ENCODE measurements at places on chromosomes 12 and 14.

DNA sequence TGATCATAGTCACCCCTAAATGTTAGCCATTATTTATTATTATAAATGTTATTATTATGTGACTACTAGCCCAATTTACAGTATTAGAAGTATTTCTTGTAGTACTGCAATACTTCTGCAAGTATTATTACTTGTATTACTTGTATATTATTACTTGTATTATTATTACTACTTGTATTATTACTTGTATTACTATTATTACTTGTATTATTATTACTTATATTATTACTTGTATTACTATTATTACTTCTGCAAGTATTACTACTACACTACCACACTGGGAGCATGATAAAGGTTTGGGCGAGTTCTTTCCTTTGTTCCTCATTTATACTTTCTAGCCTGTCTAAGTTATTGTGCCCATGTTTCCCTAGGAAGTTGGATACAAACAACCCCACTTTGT is 67.9 kb downstream of the NOS1 start:
- no peak for DNase-seq

GRCh38 chr12:7137908-7138307 is 7.7 kb downstream of the CLSTN3 start:
- no peak for DNase-seq

DNA sequence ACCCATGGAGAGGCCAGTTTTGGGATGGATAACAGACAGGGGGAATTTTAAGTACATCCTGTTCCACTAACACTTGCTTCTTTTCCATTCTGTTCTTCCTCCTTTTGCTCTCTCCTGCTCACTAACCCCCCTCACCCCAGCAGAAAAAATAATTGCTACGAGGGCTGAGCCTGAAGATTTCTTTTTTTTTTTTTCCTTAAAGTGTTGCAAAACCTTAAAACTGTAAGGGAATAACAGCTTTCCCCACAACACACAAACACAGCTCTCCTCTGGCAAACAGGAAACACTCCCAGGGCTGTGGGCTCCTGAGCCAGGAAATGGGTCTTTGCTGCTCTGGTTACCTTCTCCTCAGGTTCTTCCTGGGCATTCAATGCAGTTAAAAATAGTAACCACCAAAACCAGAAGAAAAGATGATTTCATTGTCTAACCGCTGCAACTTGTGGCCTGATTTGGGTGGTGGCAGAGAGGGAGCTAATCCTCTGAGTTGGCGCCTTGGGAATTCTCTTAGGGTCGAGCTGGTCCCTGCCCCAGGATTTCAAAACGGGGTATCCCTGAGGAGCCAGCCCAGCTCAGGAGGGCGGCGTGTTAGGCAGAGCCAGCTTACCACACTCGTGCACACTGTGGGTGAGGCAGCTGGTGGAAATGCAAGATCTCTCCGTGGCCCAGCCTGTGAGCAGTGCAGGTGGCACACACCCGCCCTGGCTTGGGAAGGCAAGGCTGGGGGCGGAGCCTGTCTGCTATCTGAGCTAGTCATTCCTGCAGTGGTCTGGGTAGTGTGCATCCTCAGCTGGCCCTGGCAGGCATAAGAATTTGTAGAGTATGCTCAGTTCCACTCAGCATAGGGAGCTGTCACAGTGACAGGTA is 17.1 kb upstream of the EMP1 start:
- DNase-seq, result no peak

DNA sequence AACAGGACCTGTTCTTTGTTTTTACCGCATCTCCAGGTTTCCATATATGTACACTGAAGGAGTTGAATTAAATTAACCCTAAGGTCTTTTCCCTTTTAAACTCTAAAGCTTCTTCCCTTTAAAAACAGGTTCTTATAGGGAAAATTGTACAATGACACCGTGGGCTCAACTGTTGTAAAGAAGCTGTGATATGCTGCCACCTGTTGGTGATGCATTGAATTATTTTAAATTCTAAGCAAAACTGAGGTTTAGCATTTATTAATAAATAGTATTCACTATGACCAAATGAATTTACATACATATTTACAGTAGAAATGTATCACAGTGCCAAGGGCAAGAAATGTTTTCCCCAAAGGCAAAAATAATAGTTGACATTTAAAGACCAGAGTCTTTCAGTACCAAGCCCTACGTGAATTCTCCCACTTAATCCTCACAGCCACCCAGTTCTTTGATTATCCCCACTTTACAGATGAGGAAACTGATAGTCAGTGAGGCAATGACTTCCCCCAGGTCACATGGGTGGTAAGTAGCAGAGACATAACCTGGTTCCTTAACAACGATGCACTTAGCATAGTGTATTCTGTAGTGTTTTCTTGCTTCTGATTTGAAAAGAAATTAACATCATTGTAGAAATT is 35.7 kb upstream of the TMEM263 start:
- DNase-seq, result no peak

DNA sequence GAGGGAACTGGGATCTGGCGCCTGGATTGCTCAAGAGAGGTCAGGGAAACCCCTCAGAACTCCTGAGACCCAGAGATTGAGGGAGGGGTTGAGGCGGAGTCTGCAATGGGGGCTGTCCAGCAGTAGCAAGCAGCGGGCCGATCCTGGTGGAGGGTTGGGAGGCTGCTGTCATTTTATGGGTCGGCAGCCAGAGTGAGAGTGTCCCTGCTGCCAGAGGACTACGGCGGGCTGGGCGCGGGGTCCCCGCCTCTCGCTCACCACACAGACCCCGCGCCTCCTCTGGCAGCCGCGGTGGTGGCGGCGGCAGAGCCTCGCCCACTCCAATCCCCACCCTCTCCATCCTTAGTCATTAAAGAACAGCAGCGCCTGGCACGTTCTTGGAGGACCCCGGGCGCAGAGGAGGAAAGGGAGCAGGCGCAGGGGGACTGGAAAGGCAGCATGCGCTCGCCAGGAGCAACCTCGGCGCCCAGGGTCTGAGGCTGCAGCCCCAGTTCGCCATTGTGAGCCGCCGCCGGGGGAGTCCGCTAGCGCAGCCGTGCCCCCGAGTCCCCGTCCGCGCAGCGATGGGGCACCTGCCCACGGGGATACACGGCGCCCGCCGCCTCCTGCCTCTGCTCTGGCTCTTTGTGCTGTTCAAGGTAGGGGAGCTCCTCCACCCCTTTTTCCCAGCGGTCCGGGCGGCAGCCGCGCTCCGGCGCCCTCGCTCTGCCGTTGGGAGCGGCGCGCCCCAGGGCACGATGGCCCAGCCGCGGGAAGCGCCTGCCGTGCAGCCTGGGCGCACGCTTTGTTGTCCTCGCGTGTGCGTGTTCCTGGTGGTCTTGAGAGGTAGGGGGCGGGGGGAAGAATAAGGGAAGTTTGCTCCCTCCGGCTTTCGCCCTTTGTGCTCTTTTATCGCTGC is at the start of gene PTPRO:
Gene PTPRO, plus strand, starts transcription at position 345 of the 898 bp plus-strand sequence.
- no peak for DNase-seq

GRCh38 chr14:40365305-40365704 is 933.1 kb upstream of the FBXO33 start:
- no peak for DNase-seq

- no peak for DNase-seq
These were observed 31.4 kb downstream of the SSPN start for GRCh38 chr12:26226629-26227360.

GRCh38 chr12:118534003-118534402 is 157.6 kb downstream of the SUDS3 start:
- no peak for DNase-seq

All from tibial nerve (tissue), 4 donors.